Activated CD4-positive, alpha-beta T cell treated with anti-CD3 and anti-CD28 coated beads, Interleukin-2, amount 50 U/mL, for 4 hours (primary cell): ENCODE measurements at places on chromosomes 4 and X.

- DNase-seq: no peak
Observed at GRCh38 chr4:24980740-24981139, 50.0 kb downstream of the LGI2 start.

- DNase-seq: no peak
Observed at GRCh38 chr4:53963336-53963735, 101.1 kb downstream of the CHIC2 start.

DNA sequence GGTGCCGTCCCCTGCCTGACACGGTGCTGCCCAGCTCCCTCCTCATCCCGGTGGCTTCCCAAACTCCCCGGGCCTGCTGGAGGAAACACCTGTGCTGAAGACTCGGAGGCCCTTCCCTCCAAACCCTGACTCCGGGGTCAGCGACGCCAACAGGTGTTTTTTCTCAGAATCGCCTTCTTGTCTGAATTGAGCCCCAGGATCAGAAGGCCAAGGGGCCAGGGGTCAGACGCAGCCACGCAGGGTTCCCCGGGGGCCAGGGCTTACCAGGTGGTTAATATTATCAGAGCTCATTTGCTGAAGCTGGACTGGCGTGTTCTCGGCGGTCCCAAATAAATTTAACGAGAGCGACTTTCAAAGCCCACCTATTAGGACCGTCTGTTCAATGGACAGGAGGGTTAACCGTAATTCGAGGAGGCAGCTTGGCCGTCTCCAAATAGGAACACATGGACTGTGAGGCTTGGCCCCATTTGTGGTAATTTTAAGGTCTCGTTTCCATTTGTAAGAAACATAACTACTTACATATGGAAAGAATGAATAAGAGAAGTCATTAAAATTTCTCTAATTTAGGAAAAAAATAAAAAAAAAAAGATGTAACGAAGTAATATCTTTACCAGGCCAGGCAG, 239.3 kb downstream of the CRLF2 start:
- no peak for DNase-seq

DNA sequence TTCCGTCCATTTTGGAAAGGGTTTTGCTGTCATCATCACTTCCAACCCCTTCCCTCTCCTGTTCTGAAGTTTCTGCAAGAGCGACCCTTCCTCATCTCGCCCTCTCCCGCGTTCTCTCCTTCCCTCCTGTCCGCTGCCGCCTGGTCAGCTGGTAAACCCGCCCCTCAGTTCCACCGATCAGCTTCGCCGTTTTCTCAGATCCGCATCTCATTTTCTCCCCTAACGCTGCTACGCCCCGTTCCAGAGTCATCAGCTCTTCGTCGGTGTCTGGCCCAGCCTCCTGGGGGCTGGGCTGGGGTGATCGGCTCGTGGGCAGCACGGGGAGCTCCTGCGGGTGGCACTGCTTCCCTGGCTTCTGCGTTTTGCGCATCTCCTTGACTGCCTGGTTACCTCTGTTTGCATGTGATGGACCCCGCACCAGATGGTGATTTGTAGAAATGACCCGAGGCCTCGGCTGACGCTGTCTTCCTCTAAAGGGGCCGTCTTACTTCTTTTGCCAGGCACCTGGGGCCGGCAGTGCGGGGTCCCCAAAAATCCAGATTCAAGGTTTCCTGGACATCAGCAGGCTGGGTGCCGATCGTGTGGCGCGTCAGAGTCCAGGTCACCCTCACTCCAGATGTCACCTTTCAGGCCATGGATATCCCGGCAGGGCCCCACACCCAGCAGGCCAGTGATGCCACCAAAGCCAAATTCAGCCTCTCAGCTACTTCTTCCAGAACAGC, 13.4 kb downstream of the CTBP1 start:
- no peak for DNase-seq

GRCh38 chr4:11743236-11743635, 314.5 kb upstream of the HS3ST1 start:
- DNase-seq: no peak

DNA sequence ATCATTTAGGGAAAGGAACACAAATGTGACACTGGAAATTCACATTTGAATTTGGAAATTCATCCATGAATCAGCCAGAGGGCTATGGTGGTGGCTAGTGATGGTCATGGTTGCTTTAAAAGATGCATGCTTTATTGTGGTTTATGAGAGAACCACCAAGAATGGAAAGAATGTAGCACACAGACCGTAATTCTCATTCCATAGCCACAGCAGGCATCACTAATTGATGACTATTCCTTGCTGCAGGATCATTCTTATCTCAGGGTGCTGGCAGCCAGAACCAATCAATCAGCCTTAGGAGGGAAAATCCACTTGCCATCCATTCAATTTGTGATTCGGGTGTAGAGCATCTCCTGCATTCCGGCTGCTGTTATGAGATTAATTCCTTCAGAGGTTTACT, 115.6 kb downstream of the DHRSX start:
- DNase-seq: no peak

- no peak for DNase-seq
Observed at GRCh38 chrX:966396-967070, 245.9 kb downstream of the CRLF2 start.

- no peak for DNase-seq
Observed at GRCh38 chr4:129254526-129254925, 158.6 kb downstream of the C4orf33 start.

DNA sequence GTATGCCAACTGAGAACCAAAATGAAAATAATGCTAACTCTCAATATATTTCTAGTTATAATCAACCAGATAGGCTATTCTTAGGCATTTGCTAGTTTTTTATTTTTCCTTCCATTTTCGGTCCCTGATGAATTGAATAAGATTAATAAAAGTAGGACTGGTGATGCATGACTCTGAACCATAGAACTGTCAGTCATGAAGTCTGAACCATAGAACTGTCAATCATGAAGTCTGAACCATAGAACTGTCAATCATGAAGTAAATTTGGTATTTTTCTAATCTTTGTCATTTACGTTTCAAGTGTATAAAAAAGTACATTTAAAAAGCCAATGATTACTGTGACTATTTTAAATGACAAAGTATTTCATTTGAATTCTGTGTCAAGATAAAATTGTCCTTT, 460.2 kb upstream of the NDST3 start:
- DNase-seq: no peak

GRCh38 chrX:7159149-7159861, 11.4 kb upstream of the PUDP start:
- DNase-seq: no peak

- no peak for DNase-seq
Observed at GRCh38 chr4:105807496-105807895, 87.8 kb upstream of the NPNT start.

- DNase-seq: no peak
Observed at GRCh38 chrX:136652822-136653723, 5.1 kb downstream of the CD40LG start.

DNA sequence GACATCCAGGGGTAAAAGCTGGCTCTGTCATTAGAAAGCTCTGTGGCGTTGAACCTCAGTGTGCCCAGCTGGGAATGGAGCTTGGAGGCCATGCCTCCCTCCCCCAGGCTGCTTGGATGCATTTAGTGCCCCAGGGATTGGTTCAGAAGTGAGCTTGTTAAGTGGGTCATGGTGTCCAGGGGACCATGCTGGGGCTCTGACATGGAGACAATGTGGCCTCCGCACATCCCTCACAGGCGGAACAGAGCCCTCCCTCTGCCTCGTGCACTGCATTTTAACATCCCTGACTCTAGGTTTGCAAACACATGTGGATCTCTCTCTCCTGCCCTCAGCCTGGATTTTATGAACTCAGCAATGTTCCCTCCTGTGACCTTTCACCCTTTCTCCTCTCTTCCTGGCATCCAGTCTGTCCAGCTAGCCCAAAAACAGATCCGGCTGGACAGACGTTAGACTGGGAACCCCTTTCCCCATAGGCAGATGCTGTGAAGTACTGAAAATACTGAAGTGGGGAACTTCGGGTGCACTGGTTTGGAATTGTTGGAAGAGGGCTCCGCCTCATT, 81.5 kb downstream of the SORCS2 start:
- DNase-seq: no peak

- DNase-seq: no peak
Observed at GRCh38 chr4:89312066-89312465, 4.5 kb upstream of the GPRIN3 start.

GRCh38 chr4:187390646-187391045, 604.9 kb upstream of the ZFP42 start:
- no peak for DNase-seq

GRCh38 chrX:24515447-24515846, 50.4 kb downstream of the PDK3 start:
- DNase-seq: no peak

GRCh38 chrX:115357326-115358120, 68.0 kb downstream of the LUZP4 start:
- no peak for DNase-seq

- DNase-seq: no peak
Observed at GRCh38 chr4:6548201-6548881, 26.6 kb upstream of the MAN2B2 start.

- no peak for DNase-seq
Observed at GRCh38 chr4:140286456-140286855, 87.0 kb upstream of the SCOC start.

- no peak for DNase-seq
Observed at GRCh38 chrX:140521393-140521792, 16.5 kb upstream of the SOX3 start.

GRCh38 chrX:31355206-31355955, 283.5 kb upstream of the FTHL17 start:
- DNase-seq: no peak

- DNase-seq: no peak
Observed at GRCh38 chr4:5784021-5784420, 73.0 kb downstream of the EVC start.

DNA sequence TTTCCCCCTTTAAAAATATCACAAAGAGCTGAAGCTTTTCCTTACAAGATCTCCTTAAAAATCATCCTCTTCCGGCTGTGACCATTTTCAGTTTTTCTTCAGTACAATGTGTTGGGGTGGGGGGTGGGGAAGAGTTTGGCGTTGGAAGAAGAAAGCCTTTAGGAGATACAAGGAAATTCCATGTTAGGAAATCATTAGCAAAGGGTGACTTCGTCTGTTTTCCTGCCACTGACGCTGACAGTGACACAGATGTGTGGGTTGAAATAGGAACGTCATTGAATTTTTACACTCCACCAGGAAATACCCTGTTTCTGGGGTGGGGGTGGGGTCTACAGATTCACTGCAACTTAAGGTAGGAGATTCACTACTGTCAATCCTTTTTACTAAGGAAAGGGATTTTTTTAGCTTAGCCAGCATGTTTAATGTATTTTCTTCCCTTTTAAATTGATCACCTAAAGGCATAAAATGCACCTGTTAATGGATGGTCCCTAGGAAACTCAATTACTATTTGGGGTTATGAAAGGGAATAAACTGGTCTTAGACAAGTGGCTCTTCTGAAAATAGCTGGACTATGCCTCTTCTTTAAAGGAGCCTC, 3.9 kb downstream of the MAMLD1 start:
- no peak for DNase-seq

- DNase-seq: no peak
Observed at GRCh38 chr4:94412658-94413038, 39.1 kb upstream of the PDLIM5 start.

DNA sequence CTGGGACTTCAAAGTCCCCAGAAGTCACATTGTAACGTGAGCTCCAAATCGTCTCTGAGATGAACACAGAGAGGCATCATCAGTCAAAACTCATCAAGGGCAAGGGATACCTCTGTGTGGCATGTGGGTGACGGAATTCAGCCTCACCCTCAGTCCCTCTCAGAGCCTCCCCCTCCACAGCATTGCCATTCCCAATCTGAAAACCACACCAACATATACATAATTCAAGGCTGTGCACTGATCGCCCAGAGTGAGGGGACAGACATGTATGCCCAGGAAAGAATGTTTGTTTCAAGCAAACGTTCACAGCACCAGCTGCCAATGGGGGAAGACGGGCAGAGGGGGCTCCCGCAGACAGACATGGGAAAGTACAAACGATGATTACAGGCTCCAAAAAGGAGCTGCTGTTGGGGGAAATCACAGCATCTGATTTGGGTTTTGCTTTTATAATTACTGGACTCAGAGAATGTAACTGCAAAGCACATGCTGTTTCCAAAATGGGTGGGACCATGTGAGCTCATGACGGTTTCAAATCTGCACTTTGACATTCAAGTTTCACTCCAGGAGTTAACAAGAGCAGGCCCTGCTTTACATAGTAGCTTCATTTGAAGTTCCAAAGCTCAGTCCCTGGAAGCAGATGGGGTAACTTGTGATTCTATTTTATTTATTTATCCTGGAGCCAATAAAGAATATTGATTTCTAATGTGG, 88.3 kb downstream of the CLCN4 start:
- no peak for DNase-seq

GRCh38 chrX:40140706-40141499, 43.1 kb upstream of the BCOR start:
- DNase-seq: no peak

DNA sequence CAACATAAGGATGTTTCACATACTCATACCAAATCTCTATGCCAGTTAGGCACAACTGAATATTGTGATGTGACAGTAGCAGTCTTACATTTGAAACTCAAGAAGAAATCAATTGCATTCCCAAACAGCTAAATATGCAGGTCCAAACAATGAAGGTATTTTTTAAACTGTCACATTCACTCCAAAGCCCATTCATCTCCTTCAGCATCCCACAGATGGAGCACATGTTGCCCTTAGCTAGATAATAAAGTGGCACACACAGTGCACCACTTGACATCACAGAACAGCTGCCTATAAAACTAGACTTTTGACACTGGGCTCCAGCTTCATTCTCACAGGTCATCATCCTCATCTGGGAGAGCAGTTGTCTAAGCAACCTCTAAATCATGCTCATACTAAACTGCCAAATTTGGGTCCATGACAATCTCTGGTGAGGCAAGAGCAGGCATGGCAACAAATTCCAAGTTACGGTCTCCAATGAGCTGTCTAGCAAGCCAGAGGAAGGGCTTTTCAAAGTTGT, 26.2 kb upstream of the ARHGEF6 start:
- no peak for DNase-seq

GRCh38 chrX:39652336-39652735, 445.4 kb downstream of the BCOR start:
- DNase-seq: no peak

- no peak for DNase-seq
Observed at GRCh38 chr4:112099701-112100297, 45.5 kb upstream of the FAM241A start.

DNA sequence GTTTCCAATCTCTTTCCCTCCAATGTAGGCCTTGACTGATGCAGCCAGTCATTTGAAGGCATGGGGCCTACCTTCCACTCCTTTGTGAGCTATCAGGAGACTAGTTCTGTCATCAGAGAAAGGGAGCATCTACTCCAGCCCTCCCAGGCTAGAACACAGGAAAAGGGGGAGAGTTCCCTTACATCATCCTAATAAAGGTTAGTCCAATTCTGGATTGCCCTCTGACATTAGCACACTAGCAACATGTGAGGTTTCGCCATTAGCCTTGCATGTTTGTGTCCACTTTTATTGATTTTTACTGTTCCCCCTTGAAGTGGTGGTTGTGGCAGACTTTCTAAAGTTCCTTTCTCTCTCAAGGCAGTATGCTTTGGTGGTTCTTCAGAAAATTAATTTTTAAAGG, 67.3 kb downstream of the ZFX start:
- DNase-seq: no peak
